Stimulated activated CD4-positive, alpha-beta T cell treated with anti-CD3 and anti-CD28 coated beads, TNF-alpha, amount 100 ng/mL, for 4 hours (primary cell): ENCODE measurements at places on chromosomes 3 and 15.

DNA sequence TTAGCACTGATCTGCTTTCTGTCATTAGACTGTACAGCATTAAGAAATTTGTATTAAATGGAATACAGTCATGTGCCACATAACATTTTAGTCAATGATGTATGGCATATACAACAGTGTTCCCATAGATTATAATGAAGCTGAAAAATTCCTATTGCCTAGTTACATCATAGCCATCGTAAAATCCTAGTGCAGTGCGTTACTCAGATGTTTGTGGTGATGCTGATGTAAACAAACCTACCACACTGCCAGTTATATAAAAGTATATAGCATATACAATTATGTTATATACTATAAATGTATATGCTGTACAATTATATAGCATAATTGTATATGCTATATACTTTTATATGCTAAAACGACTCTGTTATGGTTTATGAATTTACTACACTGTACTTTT lies 41.7 kb downstream of the APH1B start:
- DNase-seq = no peak

GRCh38 chr3:194333212-194333980 lies 17.7 kb downstream of the CPN2 start:
- DNase-seq = peak; percentile 83

- DNase-seq = no peak
Measured at GRCh38 chr15:67796196-67797127, 28.8 kb upstream of the SKOR1 start.

- DNase-seq = no peak
Measured at GRCh38 chr3:47424434-47425382, 43.9 kb downstream of the PTPN23 start.

GRCh38 chr3:8279886-8280550 lies 221.6 kb upstream of the LMCD1 start:
- DNase-seq = no peak

GRCh38 chr15:47095833-47096232 lies 621.5 kb upstream of the SEMA6D start:
- DNase-seq = no peak

DNA sequence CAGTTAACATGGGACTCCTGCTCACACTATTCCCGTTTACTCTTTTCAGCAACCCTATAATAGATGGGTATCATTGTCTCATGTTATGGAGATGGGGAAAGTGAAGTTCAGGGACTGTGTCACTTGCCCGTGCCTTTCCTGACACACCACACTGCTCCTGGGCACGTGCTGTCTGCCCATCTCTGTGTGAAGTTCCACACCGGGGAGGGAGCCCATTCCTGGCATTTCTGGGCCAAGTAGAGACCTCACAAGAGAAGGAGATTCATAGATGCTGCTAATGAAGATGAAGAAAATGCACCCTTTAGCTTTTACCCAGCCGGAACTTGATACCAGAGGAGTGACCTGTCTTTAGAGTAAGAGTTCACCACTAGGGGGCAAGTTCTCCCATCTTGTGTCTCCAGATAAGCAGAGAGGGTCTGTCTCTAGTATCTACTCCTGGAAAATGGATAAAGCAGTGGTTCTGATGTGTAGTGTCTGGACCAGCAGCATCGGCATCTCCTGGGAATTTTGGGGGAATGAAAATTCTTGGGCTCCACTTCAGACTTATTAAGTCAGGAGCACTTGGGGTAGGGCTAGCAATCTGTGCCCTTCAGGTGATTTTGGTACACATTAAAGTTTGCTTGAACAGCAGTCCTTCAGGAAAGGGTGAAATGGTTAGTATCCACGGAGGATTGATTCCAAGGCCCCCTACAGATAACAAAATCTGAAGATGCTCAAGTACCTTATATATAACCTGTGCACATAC lies 2.0 kb upstream of the TOPBP1 start:
- no peak for DNase-seq

DNA sequence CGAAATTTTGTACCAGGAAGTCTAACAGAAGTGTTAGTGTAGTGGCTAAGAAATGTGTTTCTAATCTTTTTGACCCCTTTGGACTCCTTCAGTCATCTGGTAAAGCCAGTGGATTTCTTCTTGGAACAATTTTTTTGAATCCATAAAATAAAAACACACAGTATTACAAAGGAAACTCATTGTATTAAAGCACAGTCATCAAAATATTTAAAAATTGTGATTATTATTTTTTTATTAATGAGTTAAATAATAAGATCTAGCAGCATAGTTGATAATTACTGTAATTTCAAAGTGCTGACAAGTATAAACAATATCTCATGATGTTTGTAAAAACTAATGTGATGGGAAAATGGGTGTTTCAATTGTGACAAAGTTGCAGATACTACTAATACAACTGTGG lies 72.2 kb upstream of the LRRC3B start:
- no peak for DNase-seq

- no peak for DNase-seq
Measured at GRCh38 chr3:150371741-150372254, 36.3 kb upstream of the TSC22D2 start.

DNA sequence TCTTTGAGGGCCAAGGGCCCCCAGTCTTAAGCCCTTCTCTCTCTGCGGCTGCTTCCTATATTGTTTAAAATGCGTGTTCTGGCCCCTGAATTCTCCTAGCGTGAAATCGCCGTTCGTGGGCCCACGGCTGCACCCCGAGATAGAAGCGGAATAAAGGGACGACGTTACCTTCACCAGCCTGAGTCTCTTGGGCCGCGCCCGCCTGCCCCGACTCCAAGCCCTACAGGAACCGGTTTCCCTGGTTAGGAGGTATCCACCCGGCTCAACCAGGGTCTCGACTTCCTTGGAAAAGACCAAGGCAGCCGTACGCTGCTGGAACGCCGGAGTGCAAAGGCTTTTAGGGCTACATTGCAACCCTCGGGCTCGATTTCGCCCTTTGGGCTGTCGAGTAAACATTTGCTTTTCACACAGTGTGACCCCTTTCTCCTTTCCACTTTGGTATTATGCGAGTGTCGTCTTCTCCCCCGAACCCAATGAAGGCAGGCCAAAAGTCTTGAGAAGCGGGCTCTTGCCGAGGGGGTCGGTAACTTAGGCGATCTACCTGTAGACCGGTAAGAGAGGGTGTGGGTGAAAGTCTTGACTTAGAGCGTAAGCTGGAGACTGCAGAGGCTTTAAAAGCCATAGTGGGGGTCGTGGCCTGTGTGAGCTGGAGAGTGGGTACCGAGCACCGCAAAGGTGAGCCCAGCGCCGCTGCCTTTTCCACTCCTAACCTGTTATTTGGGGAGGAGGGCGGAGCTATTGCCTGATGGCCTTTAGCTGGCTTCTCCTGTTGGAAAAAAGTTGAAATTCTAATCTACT lies 2.0 kb downstream of the TRIM71 start:
- DNase-seq = no peak

DNA sequence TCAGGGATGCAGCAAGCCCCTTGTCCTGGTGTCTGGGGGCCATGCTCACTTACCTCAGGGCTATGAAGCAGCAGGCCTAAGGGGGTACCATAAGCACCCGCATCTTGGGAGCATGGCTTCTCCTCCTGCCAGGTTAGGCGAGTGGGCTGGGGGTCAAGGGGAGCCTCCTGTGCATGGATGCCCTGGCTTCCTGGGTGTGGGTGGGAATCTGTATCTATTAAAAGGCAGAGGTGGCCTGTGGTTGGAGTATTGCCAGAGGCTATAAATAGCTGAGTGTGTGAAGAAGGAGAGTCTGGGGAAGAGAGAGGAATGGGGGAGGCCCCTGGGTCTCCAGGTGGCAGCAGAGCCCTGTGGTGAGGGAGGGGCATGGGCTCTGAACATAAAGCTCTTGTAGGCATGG lies 19.5 kb downstream of the ACVR2B start:
- DNase-seq = no peak

DNA sequence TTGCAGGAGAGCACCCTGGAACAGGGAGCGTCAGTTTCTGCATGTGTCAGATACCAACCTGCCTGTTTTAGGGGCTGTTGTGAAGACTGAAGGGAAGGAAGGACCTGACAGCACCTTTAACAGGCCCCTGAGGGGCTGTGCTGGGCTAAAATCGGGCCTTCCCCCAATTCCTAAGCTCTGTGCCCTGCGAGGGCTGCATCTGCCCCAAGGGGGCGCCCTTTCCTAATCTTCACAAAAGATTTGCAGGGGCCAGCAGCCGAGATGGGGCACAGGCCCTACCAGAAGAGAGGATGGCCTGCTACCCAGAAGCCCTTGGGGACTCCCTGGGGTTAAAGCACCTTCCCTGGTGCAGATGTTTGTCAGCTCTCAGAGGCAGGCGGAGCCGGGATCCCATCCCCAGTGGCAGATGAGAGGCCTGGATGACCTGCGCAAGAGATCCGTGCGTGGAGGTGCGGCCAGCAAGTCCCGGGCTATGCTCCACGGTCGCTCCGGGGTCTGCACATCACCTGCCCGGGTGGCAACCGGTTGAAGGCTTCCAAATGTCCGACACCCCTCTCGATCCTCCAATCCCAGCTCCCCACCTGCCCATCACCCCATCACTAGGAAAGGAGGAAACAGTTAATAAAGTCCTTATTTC lies 53.6 kb downstream of the RHCG start:
- DNase-seq = no peak

- no peak for DNase-seq
Measured at GRCh38 chr3:65548848-65549625, 489.7 kb downstream of the MAGI1 start.

GRCh38 chr15:91243826-91244225 lies 143.8 kb downstream of the SV2B start:
- no peak for DNase-seq

DNA sequence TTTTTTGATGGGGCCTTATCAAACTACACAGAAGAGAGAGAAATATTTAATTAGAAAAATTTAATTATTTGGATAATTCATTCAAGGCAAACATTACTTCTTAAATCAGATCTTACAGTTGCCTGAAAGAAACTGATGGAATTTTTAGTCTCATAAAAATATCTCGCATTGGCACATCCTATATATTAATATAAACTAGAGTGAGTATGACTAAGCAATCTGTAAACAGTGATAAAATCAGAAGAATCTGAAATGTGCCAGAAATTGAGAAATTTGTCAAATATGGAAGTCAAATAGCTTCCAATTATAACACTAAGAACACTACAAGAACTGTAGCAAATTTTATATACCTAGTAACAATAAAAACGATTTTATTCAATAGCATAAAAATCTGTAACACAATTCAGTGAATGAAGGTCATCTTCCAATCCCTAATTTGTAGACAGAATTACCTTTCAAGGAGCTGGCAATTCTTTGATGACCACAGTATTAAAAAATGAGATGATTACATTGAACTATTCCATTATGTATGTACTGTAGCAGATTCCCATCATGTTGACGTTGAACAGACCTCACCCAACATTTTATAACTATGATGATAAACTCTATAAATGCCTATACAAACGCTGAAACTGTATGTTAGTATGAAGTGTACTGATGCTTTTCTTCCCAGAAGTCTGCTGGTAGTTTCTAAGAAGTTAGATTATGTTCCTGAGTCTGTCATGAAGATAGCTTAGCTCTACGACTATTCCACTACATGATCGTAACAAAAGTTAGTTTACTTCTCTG lies 63.0 kb downstream of the ALDH1A2 start:
- DNase-seq = no peak

DNA sequence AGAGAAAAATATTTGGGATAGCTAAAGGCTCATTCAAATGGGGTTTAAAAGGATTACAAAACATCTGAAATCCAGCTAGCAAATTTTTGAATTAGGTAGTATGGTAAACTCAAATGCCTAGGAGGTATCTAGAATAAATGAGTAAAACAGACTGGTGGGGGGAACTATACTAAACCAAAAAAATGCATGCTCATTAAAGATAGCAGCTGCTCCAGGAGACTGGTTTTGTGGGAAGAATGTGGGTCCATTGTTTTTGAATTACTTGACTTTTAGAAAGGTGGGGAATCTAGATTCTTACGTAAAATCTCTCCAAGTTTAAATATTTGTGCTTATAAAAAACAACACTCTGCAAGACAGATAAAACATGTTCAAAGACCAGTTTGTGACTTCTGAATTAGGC lies 73.8 kb downstream of the LEKR1 start:
- no peak for DNase-seq

DNA sequence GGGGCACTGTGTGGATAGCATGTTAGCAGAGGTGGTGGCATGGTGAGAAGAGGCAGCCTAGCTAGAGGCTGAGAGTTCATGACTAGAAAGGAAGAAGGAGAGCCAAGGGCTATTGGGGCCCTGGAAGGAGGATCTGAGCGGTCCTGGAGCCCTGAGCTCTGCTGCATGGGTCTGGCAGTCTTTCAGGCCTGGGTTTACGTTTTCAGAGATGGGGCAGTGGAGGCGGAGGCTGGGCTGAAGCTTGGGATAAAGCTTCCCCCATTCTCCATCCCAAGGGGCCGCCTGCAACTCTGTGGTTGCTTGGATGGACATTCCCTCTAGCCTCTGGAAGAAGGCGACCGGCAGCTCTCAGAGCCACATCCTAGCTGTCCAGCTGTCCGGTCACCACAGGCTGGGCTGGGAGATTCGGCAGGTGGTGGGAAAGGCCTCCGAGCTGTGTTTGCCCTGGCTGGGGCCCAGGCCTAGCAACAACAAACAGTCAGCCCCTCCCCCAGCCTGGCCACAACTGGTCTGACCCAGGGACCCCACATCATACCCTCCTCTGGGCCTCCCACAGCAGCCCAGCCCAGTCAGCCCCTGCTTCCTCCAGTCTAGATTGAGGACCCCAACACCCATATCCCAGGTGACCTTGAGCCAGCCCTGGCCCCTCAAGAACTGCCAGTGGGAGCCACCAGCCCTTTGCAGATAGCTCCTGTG lies 1.8 kb upstream of the SLC38A3 start:
- DNase-seq = no peak

- no peak for DNase-seq
Measured at GRCh38 chr15:50687302-50687902, 805 bp upstream of the TRPM7 start.

- DNase-seq = no peak
Measured at GRCh38 chr3:51295625-51296024, 89.5 kb upstream of the MANF start.

GRCh38 chr3:196656213-196656612 lies 16.7 kb downstream of the NRROS start:
- no peak for DNase-seq

GRCh38 chr15:69973102-69973714 lies 124.5 kb downstream of the TLE3 start:
- DNase-seq = no peak

GRCh38 chr3:190385731-190386688 lies 2.0 kb upstream of the CLDN16 start:
- no peak for DNase-seq

GRCh38 chr15:64845183-64845611 lies 3.5 kb downstream of the PLEKHO2 start:
- no peak for DNase-seq

DNA sequence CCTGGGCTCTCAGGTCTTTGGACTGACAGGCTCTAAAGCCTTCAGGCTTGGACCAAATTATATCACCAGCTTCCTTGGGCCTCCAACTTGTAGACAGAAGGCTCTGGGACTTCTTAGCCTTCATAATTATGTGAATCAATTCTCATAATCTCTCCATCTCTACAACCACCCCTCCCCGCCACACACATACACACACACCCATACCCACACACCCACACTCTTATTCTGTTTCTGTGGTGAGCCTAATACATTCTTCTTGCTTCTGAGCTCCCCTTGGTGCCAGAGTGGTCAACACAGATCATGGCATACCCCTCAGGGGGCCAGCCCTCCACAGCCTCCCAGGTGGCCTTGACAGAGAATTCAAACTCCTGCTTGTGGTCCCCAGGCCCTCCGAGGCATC lies 5.6 kb upstream of the NUP210 start:
- no peak for DNase-seq

GRCh38 chr3:189316296-189317019 lies 144.7 kb downstream of the TPRG1 start:
- no peak for DNase-seq
